GM23248 (cell line): ENCODE measurements at places on chromosomes 5 and 9.

DNA sequence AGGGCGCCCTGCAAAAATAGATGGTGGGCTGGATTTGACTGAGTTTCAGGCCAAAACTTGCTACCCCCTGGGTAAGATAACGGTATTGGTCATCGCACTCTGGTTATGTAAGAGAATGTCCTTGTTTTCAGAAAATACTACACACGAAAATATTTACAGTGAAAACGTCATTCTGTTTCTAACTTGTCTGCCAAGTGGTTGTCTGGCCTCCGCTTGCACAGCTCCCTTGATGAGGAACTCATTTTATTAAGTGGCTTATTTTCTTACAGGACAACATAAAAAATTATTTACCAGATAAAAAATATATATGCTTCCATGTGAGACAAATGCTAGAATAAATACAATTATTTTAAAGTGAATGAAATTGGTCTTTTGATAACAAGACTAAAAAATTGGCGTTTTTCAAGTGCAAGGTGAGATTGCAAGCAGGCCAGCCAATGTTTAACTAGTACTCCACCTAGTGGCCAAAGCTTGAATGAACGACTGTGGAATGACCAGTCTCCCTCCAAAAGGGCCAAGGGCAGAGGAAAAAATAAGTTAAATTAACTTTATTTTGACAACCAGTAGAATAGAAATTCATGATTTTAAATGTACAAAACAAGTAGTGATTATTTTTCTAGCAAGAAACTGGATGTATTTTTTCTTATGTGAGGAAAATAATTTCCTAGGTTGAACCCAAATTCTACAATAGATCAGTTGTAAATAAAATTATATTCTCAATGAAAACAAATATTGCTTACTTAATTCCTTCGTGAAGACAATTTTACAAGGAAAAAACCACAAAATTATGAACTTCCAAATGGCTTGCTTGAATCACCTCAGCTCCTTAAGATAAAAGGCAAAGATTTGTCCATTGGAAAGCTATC lies 93.2 kb downstream of the ZFAND5 start:
- DNase-seq: peak; percentile 67

- peak; percentile 92 for DNase-seq
Observed at GRCh38 chr5:109690975-109691574, 1.3 kb downstream of the MAN2A1 start.

DNA sequence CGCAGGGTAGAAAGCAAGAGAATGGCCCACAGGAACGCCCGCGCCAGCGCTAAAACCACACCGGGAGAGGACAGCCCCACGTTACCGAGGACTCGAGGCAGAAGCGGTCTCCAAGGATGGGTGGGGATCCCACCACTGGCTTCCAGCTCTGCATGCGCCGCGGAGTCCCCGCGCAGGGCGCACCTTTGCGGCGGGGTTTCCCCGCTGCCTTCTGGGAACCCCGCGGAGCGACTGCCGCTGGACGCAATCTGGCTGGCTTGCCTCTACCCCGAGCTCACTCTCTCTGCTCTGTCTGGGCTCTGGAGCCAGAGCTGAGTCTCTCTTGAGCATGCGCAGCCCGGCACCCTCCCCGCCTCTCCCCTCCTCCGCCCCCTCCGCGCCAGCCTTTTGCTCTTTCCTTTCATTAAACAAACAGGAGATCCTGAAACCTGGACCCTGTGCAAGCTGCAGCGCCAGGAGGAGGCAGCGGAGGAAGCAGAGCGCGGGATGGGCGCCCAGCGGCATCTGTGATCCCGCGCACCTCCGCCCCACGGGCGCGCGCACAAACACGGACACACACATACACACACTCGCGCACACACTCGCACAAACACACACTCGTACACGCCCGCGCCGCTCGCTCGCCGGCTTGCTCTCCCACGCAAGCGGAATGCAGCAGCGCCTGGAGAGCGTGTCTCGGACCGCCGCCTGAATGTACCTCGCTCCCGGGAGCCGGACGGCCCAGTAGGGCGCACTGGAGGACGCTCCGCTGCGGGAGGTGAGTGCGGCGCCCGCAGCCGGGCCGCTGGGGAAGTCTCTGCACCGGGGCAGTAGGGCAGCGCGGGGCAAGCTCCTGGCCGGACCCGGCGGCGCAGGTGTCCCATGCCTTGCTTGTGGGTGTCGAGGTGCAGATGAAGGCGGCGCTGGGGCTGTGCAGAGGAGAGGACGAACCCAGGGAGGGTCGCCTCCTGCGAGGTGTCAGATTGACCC lies at the start of gene PLPPR1:
Gene PLPPR1 (plus strand): TSS at position 382 of the 969 bp plus-strand sequence.
- peak; percentile 47 for DNase-seq

- DNase-seq: no peak
Observed at GRCh38 chr9:87540444-87541105, 42.9 kb downstream of the DAPK1 start.

- DNase-seq: no peak
Observed at GRCh38 chr9:72863456-72864094, 89.3 kb downstream of the ALDH1A1 start.

GRCh38 chr5:94746731-94747124 lies 128.3 kb downstream of the SLF1 start:
- no peak for DNase-seq

DNA sequence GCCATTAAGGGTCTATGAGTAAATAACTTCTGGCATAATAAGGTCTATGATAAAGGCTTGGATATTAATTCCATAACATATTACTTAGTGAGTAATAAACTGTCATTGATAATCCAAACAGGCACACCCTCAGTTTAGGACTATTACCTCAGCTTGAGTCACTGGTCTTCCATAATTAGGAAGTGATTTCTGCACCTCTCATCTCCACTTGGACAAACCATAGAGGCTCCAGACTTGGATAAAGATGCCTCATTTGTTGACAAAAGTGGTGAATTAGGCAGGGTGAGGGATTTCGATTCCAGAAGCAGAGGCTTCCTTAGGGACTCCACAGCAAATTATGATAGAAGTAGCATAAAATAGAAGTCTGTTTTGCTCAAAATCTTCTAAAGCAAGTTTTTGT lies 127.5 kb upstream of the MTAP start:
- DNase-seq: peak; percentile 85

DNA sequence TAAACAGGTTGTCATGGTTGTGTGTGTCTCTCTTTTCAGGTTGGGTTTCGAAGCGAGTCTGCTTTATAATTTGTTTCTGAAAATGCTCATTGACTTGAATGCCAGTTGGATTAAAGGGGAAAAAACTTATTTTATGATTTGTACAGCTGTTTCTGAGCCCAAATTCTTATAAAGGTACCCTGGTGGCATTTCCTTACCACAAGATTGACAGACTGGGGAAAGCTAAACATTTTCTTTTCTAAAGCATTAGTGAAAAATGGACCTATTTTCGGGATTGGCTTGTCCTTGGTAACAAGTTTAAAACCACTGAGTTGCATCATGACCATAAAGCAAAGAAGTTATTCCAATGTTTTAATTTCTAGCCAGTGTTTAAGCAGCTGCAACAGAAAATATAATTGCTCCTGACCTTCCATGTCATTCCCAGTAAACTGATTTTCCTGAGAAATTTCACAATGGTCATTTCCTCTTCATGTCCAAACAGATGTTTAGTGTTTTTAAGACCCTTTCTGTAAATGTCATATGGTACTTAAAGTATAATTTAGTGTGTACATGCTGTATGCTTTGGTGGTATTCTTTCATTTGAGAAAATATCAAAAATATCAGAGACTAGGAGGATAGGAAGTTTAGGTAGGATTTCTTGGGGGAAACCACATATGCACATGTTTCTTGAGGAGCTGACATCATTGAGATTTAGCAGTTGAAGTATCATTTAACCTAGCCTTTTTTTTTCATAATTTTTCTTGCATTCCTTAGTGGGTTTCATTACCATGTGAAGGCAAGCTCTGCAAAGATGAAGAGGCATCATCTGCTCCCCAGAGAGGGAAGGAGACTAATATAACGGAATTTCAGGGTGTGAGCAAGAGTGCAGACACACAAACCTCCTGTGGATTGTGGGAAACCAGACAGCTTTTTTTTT lies 667.1 kb upstream of the RGMB start:
- peak; percentile 84 for DNase-seq

DNA sequence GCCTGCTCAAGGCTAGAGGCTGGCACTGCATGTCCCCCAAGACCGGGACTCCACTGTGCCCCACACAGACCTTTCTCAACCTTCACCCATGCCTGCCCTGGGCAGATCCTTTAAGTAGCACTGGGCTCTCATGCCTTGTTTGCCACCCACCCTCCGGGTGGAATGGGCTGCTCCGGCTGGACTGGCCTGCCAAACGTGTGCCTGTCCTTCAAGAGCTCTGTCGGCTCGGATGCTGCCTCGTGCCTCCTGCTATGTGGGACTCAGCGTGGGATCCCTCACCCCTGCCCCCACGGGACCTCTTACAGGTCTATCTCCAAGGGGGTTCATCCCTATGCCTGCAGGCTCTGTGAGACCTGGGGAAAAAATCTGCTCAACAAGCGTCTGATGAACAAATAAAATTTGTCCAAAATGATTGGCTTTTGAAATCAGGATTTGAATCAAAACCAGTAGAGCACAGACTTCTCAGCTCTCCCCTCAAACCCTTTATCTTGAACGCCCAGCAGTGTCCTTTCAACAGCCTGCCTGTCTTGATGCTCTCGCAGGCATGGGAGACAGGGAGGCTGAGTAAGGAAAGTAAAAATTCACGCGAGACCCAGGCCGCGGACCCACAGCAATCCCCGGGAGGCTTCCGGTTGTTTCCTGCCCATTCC lies 56.3 kb downstream of the CRB2 start:
- DNase-seq: no peak

DNA sequence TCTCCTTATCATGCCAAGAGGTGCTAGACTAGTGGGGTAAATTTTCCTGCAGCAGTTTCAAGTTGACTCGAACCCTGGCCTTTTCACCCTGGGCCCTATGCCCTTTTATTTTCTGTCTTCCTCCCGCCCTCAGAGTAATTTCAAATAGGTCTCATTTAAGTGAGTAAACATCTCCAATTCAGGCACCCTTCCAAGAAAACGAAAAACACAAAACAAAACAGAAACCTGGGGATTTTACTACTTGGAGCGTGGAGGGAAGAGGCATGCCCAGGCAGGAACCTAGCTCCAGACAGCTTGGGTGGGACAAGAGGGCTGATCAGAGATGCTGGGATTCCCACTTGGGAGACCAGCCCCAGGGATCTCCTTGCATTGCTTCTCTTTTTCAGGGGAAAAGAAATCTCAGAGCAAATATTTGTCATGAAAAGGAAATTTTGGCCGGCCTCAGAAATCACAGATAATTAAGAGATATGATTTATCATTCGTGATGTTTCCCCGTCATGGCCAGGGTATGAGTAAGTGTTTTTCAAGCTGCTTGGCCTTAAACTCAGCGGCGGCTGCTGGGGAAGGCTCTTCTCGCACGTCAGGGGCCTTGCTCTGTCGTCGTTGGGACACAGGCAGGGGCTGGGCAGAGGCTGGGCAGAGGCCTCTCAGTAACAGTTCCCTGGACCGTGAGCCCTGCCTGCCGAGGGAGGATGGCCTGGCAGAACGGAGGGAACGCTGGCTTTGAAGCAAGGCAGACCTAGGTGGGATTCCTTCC lies 248.6 kb upstream of the KLF4 start:
- DNase-seq: peak; percentile 97

DNA sequence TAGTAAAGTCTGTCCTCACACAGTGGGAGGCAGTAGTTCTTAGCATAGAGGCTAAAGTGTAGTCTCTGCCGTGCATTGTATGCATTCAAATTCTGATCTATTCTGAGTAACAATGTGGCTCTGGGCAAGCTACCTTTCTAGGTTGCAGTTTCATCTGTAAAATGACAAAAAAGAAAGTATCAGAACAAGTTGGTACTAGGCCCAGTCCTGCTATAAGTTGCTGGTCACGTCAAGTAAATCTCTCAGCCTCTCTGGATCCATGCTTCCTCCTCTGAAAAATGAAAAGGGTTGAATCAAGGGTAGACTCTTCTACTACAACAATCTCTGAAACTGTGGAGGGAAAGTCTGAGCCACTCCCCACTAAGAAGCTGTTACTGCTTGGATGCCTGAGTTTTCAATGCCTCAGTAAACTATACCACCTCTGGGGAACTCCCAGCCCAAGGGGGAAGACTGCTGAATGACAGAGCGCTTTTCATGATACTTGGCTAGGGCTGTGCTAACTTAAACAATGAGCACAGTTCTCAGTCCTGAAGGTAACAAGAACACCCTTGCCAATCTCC lies 34.5 kb upstream of the SPARC start:
- DNase-seq: no peak

DNA sequence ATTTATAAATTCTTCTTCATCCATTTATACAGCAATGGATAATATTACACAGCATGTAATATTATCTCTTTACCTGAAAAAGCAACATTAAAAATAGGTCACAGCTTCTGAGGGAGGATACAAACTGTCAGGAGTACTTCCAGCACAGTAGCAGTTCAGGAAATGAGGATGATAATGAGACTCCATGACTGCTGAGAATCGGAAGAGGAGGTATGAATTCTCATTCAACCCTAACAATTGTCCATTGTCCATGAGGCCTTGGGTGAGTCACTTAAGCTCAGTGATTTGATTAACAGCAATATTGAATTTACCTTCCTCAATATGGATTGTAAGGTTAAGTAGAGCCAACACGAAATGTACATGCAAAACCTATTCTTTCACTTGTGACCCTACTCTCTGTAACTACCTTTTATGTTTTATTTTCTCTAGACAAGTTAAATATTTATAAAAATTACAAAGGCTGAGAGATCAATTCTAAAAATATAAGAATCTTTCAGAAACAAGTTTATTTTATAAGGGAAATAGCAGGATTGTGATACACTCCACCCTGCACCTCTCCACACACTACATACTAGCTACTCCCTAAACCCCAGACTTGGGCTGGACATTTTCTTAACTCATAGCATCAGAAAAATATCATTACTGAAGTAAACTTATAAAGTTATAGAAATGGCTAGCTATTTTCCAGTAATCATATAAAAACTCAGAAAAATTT lies 159.1 kb upstream of the ACOT12 start:
- no peak for DNase-seq

DNA sequence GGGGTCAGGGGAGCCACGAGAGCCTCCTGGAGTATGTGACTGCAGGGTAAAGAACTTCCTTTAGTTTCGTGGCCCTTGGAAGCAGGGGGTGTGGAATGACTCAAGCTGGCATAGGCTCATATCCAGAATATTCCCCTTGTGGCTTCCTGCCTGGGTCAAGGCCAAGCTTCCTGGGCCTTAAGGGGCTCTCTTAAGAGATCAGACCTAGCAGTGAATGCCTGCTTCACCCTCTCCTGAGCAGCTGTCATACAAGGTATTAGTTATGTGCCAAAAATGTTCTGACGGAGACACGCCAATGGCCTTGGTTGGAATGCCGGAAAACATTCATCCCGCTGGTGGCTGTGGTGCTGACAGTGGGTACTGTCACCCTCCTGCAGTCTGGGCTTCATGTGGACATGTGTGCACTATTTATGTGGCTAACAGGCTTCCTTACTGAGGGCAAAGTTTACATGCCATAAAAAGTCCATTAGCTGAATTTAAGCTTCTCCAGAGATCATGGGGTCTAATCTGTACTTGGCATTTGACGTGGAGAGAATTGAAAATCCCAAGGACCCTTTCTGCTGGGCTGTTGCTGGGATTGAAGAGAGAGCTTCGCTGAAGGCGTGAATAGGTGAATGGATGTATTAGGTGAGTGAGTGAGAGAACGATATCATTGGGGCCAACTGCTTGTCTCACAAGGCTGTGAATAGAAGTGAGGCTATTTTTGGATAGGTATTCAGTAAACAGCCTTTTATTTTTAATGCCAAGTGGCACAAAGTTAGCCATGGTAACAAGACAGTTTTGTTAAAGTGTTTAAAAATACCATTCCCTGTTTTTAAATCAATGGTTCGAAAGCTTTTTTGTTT lies 156.8 kb downstream of the MACROH2A1 start:
- peak; percentile 72 for DNase-seq

GRCh38 chr5:102583276-102584124 lies 84.7 kb upstream of the SLCO6A1 start:
- DNase-seq: peak; percentile 42

GRCh38 chr9:87519461-87519860 lies 21.8 kb downstream of the DAPK1 start:
- no peak for DNase-seq
